ENCODE measurements at places on chromosomes 6 and 20.

DNA sequence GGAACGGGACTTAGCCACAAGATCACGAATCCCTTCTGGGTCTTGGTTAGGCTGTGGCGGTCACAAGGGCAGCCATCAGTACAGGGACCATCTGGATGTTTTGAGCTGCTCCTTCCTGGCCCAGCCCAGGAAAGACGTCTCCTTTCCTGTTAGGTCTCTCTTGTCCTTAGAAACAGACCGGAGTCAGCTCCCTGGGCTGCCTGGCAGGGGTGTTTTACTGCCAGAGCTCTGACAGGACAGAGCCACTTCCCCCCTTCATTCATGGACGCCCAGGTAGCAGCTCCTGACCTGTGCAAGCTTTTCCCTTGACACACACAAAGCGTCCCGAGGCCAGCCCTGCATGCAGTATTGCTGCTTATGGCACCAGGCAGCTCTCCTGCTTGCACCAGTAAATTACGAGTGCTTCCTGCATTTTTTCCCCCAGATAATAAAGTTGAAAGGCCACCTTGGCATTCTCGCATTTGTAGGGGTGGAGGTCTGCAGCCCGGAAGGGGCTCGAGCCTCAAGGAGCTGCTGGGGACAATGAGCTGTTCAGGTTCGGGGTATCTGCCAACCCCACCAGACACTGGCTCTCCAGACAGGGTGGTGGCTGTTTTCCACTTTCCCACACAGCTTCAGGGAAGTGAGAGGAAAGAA lies 87.4 kb downstream of the NOL4L start:
- no peak for DNase-seq

DNA sequence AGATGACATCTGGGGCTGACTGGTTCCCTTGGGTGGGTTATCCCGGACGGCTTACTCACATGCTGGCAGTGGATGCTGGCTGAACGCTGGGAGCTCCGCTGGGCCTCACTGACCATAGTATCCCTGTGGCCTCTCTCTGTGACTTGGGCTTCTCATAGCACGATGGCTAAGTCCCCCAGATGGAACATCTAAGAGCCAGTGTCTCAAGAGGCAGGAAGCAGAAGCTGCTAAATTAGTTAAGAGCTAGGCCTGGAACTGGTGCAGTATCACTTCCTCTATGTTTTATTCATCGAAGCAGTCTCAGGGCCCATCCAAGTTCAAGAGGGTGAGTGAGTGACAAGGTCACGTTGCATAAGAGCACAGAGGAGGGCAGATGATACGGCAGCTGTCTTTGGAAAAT lies 116.5 kb upstream of the LAMP5 start:
- no peak for DNase-seq

- DNase-seq: peak; percentile 90
These were observed 44.9 kb downstream of the SNAI1 start for GRCh38 chr20:50027611-50028105.

DNA sequence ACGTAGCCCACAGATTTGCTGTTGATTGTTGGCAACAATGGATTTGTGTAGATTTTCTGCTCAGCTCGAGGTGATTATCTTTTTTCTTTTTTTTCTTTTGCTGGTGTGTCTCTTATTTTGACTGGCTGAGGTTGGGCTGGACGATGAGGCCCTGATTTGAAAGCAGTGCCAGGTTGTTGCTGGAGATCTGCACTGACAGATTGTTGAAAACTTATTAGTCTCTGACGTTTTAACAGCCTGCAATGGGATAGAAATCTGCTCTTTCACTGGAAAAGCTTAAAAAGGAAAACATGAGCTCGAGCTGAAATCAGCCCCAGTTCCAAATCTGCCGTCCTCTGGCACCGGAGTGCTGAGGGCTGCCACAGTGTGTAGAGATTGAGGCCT lies 87.7 kb downstream of the PDE7B start:
- DNase-seq: no peak

GRCh38 chr6:168181316-168181715 lies 102.3 kb upstream of the FRMD1 start:
- DNase-seq: no peak

DNA sequence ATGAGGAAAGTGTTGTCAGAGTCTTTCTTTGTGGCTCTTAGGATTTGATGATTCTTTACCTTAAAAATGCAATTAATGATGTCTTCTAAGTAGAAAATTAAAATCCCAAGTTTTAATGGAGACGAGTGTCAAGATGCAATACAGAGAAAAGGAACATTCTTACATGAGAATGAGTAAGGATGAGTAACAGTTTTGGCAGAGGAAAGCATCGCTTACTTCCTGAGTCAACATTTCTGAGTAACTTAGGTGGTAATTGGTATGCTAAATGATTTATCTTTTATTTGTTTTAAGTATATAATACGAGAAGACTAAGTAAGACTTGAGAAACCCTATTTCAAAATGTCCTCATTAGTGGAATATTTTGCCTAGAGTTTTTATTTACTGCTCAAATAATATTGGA lies 101.3 kb downstream of the RTN4IP1 start:
- peak; percentile 93 for DNase-seq

DNA sequence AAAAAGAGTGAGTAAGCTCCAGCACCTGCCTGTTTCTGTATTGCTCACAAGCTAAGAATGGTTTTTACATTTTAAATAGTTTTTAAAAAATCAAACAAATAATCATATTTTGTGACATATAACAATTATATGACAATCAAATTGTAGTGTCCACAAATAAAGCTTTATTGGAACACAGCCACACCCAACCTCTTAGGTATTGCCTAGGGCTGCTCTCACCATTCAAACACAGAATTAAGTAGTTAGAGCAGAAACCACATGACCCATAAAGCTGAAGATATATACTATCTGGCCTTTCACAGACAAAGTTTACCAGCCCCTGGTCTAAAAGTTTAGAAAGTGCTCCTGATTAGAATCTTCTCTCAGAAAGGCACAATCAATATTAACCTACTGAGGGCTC lies 11.2 kb downstream of the TNFRSF21 start:
- DNase-seq: no peak

DNA sequence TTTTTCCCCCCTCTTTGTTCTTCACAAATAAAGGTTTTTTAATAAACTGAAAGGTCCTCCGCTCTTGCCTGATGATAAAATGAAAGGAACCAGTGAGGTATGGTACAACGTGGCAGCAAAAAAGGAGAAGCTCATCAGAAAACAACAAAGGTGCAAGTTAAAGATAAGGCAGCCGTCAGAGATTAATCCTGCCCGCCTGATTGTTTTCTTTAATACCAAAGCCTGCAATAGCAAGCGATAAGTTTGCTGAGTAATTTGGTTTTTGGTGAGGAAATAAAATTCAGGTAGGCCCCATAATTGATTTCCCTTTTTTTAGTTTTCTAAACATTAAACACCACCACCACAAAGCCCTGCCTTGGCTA lies 177.9 kb downstream of the MBOAT1 start:
- DNase-seq: no peak
